ENCODE measurements at places on chromosomes 2 and 18.
A peak's percentile ranks its signal among the peaks of the same experiment; 100 is the strongest.

DNA sequence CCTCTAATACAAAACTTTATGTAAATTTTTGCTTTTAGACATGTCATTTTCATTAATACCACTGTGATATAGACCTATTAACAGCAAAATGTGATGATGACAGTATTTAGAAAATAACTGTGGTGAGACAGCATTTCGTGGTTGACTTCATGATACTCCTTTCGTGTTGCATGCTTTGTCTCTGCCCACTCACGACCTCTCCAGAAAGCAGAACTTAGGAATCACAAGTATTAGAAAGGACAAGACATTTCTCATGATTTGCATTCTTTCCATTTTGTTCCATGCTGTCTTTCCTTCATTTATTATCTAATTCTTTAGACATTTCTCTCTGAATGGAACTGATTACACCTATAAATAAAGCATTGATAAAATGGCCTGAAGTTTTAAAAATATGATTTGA is 85.2 kb upstream of the POU3F3 start:
- peak; percentile 93 for DNase-seq

- DNase-seq = no peak
Observed at GRCh38 chr2:210474776-210475175, 1.8 kb downstream of the LANCL1 start.

DNA sequence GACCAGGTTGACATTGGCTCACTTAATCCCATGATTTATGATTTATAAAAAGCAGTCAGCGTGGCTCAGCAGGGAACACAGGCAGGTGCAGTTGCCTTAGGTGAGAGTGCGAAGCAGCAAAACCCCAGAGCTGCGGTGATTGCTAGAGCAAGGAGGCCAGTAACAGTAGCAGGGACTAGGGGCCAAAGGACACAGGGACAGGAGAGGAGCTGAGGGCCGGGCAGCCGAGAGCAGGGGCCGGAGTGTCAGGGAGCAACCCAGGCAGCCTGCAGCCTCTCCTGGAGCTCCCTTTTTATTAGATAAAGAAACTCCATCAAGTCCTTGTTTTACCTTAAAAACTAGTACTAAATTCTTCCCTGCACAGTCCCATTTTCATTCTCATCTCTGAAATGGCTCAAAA is 4.3 kb downstream of the MC2R start:
- DNase-seq = no peak

DNA sequence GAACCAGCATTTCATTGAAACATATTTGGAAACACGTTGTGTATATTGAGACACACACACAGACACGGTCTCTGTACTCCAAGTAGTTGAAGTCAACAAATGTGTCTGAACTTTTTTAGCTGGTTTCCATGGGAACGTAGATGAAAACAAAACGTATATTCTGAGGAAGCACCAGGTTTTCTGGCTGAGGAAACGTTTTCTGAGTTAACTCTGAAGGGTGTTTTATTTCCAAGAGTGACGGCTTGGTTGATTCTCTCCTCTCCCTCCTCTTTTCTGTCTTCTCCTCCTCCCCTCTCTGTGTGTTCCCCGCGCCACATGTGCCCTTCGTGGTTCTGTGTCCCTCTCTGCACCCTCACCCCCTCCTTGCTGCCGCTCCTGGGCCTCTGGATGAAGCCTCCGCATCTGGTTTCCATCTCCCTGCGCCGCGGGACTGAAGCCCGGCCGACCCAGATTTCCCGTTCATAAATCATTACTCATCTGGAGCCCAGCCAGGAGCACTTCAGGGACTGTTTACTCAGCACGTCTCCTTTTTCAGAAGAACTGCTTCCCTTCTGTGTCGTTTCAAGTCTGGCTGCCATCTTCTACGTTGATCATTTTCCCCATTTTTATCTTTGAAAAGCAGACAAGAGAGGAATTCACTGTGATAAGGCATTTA is 122.7 kb downstream of the COL6A3 start:
- DNase-seq = peak; percentile 98

GRCh38 chr2:129882476-129882875 is 97.0 kb upstream of the RAB6C start:
- no peak for DNase-seq

DNA sequence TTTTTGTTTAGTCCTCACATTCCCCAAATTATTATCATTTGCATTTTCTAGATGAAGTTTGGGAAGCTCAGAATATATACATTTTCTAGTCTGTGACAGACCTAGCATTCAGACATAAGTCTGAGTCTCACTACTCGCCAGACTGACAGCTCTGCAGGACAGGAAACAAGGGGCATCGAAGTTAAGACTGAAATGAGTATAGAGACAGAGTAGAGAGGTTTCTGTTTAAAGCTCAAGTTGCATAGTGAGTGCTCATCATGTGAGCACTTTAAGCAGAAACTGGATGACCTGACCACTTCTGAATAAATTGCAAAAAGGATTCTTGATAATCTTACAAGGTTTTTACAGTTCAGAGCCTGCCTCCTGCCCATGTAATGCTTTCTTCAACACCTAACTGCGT is 1.1 kb downstream of the HADHB start:
- DNase-seq = peak; percentile 10

DNA sequence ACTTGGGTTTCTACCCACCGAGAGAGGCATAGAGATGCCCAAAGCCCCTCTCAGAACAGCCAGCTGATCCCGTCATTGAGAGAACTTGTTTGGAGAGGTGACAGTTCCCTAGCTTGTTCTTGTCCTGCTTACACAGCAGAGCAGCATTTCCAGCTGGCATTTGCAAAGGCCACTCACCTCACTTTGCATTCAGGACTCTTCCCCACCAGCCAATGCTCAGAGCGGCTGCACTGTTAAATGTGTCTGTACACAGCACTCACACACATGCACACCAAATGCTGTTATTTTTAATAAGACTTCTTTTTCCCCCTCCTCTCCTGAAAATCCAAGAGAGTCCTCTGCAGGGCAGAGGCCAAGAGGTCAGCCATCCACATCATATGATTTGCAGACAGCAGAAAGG is 104.6 kb upstream of the SLC14A2 start:
- no peak for DNase-seq

DNA sequence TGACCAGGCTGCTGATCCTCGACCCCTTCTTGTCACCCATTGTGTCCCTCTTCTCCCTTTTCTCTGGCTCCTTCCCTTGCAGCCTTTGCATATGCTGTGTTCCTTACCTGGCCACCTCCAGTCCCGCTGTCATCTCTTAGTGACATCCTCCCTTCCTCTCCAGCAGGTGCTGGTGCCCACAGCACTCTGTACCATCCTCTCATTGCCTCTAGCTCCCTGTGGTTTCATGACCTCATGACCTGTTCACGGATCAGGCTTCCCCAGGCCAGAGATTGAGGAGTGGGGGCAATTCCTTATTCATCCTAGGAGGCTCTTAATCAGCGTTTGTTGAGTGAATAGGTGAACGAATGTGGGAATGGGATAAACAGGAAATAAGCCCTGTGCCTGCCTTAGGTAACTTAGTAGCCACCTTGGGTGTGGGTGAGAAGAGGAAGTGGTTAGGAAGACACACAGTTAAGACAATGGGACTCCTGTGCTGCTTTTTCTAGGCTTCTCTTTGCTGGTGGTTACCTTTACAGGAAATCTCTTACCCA is 35.5 kb downstream of the ITGA6 start:
- DNase-seq = no peak

GRCh38 chr2:183049420-183049819 is 11.2 kb upstream of the NCKAP1 start:
- DNase-seq = no peak

- peak; percentile 5 for DNase-seq
Observed at GRCh38 chr2:232075859-232076258, 114.3 kb downstream of the DIS3L2 start.

DNA sequence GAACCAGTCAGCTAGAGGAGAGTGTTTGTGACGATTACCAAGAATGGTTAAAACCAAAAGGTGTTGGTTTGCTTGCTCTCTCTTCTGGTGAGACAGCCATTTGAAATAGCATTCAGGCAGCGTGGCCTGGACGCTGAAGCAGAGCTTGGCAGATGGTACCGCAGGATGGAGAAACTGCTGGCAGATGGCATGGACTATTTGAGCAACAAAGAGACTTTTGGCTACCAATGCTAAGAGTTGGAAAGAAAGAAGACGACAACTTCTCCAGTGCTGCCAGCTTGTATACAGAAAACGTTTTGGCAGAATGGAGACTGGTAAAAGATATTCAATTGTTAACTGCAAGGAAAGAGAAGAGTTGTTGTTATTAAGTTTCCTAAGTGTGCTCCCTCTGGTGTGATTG is 315.0 kb downstream of the PARD3B start:
- DNase-seq = no peak

- DNase-seq = peak; percentile 97
Observed at GRCh38 chr2:109171444-109172334, 42.7 kb downstream of the SH3RF3 start.

DNA sequence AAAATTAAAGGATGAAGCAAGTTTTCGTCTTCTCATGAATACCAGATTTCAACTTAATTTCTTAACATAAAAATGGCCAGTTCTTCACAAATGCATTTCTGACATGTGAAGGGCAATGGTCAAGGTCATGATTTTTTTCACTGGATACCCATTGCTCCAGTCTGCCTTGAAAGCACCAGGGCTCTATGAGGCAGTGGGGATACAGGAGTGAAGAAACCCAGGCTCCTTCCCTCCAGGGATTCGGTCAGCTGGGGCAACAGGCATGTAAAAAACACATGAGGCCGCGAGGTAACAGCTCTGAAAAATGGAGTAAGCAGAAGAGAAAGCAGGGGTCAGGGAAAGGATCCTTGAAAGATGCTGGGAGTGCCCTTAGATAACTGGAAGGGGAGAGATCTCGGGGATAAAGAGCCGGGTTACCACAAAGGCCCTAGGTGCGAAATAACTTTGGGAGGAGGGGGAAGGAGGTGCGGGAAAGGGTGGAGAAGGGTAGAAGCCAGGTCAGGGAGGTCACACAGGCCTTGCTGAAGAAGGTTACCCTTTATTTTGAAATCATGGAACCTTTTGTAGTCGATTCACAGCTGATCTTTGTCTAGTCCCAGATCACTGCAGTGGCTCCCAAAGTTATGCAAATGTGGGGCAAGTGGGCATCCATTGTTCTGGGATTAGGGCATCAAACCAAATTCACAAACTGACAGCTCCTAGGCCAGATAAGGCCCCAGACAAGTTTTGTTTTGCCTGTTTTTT is 5.2 kb upstream of the SPRED2 start:
- no peak for DNase-seq

DNA sequence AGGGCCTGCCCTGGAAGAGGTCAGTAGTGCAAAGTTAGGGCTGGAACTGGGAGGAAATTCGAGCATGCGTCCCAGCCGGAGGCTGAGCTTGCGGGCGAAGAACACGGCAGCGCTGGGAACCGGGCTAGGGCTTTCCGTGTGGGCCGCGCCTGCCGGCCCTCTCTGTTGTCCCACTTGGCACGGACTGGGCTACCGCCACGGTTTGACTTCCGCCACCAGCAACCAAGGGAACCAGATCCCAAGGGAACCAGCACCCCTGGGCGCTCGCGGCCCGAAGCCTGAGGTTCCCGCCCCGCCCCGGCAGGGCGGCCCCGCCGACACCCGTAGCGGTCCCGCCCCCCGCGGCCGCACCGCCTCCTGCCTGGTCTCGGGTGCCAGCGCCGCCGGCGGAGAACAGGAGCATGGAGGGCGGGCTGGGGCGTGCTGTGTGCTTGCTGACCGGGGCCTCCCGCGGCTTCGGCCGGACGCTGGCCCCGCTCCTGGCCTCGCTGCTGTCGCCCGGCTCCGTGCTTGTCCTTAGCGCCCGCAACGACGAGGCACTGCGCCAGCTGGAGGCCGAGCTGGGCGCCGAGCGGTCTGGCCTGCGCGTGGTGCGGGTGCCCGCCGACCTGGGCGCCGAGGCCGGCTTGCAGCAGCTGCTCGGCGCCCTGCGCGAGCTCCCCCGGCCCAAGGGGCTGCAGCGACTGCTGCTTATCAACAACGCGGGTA is at the start of gene SPR:
Gene SPR, plus strand, starts transcription at position 377 of the 708 bp plus-strand sequence. Its CDS starts 25 bp downstream, at position 402.
- peak; percentile 28 for DNase-seq

DNA sequence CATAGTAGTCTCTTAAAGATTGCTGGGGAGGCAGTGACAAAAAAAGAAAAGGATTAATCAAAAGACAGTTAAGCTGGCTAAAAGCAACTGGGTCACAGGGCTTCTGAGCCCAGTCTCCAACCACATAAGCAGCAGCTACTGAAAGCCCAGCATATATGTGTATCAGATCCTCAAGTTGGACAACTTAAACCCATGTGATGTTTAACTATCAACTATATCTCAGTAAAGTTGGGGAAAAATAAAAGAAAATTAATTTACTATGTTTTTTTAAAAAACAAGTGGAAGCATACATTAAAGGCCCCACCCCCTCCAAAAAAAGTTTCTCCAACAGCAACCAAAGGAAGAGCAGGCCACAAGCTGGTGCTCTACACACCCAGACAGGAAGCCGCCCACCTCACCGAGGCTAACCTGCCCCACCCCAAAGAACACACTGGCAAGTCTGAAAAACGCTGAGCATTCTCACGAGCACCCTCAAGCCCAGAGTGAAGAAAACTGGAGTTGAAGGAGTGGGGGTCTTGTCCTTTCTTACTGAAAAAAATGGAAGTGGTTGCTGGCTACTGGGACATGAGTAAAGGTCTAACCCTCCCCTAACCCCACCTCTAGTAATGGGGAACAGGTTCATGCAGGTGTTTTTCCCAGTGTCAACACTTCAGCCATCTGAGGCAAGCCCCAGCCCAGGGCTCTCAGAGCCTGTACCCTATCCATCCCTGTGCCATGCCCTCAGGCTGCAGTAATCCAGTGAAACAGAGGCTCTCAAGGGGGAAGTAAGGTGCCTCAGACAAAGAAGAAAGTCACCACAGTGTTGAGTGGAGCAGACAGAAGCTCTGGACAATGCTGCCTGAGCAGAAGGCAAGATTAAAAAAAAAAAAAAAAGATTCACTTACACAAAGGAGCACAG is 106.3 kb downstream of the GYPC start:
- DNase-seq = no peak
